MCF 10A (cell line): ENCODE measurements at places on chromosomes 5 and 9. TPM values are rescaled to one million over a fixed set of nuclear protein-coding genes. Genes with fewer than 3 reads are reported as not detected.

ADAMTS2 gene
- 0.17 TPM in 1 of 2 replicates, not detected in the other for total RNA-seq

DNA sequence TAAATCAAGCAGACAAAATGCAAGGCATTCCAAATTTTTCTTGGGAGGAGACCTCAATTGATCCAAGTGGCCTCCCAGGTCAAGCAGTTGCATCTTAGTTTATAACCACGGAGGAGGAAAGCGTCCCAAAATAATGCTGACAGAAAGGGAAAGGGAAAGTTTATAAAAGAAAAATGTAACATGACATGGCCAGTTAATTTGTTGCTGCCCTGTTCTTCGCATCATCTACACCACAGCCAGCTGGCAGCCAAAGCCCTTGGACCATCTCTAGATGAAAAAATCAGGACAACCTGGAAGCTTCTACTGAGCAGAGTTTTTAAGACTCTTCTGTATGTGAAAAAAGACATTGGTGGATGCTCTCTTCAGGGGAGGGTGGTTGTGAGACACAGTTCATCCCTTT, 128.8 kb upstream of the FBXL7 start:
- no peak for DNase-seq
- H3K4me3 ChIP-seq = no peak overlapping the region
- peaks cover 8% of the 10 kb centered on the region for H3K4me1 ChIP-seq
- no peaks in the 10 kb centered on the region for H3K27me3 ChIP-seq
- no peaks in the 10 kb centered on the region for H3K36me3 ChIP-seq

DNA sequence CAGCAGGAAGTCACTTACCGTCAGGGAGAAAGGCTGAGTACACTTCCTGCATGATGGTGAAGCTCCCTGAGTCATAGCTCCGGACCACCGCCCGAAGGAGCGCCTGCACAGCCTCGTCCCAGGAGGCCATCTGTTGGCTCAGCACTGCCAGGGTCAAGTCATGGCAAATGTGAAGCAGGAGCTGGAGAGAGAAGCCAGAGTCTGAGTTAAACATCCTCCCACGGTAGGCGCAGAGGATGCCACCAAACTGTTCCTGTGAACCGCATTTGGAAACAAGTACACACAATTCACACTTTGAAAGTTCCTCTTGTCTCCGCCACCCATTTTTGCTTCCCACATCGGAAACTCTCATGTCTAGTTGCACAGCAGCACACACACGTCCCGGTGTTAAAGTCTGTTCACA, 33.9 kb downstream of the CNOT8 start:
- no peak for DNase-seq
- H3K4me1 ChIP-seq = no peaks in the 10 kb centered on the region
- H3K36me3 ChIP-seq = peaks cover 100% of the 10 kb centered on the region
- H3K27ac ChIP-seq = no peak overlapping the region

DNA sequence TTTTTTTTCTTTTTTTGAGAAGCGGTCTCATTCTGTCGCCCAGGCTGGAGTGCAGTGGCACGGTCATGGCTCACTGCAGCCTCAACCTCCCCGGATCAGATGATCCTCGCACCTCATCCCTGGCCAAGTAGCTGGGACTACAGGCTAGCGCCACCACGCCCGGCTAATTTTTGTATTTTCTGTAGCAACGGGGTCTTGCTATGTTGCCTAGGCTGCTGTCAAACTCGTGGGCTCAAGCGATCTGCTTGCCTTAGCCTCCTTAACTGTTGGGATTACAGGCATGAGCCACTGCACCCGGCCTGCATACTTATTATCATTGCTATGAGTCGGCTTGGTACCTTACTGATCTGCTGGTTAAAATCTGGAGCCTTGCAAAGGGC, 790 bp upstream of the IARS1 start:
- H3K36me3 ChIP-seq = peaks cover 77% of the 10 kb centered on the region
- H3K4me1 ChIP-seq = peaks cover 27% of the 10 kb centered on the region
- no peaks in the 10 kb centered on the region for H3K27me3 ChIP-seq
- DNase-seq = peak; percentile 23
- H3K27ac ChIP-seq = peak overlapping the region; percentile 96

HAPLN1 gene
- total RNA-seq = not detected in 2 replicates

MYOZ3 gene
- total RNA-seq = not detected in 2 replicates

DNA sequence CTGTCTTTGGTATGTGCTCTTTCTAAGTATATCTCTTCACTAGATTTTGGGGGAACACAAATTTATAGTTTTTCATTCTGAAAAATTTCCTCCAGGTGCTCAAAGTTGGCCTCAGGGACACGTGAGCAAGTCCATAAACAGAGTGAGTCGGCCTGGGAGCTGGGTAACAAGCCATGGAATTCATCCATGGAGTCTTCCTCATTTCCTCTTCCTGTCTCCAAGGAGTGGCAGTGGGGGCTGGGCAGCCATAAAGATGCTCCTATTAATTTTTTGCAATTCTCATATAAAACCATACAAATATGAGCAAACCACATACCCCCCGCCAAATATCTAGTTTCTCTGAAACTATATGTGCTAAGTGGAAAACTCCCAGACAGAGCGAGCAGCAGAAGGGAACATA, 136.6 kb upstream of the OTULINL start:
- peak overlapping the region; percentile 82 for H3K27ac ChIP-seq
- peaks cover 21% of the 10 kb centered on the region for H3K36me3 ChIP-seq
- H3K4me1 ChIP-seq = peaks cover 4% of the 10 kb centered on the region
- DNase-seq = no peak
- H3K4me3 ChIP-seq = no peak overlapping the region
- no peaks in the 10 kb centered on the region for H3K27me3 ChIP-seq

CRB2 gene
- total RNA-seq = not detected in 2 replicates
